ENCODE measurements at places on chromosomes 11 and 22. TPM values are rescaled to one million over a fixed set of nuclear protein-coding genes. Genes with fewer than 3 reads are reported as not detected.
A peak's percentile ranks its signal among the peaks of the same experiment; 100 is the strongest.

- no peak for DNase-seq
Observed at GRCh38 chr11:12180257-12181205, 70.1 kb downstream of the MICAL2 start.

Gene KCNQ1
- total RNA-seq = 39.7 TPM

DNA sequence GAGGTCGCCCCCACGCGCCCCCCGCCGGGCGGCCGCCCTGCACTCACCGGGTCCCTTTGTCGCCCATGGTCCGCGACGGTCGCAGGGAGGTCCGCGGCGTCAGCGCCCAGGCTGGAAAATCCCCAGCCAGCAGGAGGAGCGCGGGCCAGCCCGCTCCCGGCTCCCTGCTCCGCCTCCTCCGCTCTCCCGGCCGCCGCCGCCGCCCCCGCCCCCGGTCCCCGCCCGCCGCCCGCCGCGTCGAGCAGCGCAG lies at the start of gene ARRB1:
ARRB1 (minus strand) TSS at position 121 of the 250 bp plus-strand sequence; CDS start at position 67, 54 bp downstream.
- DNase-seq = no peak

DNA sequence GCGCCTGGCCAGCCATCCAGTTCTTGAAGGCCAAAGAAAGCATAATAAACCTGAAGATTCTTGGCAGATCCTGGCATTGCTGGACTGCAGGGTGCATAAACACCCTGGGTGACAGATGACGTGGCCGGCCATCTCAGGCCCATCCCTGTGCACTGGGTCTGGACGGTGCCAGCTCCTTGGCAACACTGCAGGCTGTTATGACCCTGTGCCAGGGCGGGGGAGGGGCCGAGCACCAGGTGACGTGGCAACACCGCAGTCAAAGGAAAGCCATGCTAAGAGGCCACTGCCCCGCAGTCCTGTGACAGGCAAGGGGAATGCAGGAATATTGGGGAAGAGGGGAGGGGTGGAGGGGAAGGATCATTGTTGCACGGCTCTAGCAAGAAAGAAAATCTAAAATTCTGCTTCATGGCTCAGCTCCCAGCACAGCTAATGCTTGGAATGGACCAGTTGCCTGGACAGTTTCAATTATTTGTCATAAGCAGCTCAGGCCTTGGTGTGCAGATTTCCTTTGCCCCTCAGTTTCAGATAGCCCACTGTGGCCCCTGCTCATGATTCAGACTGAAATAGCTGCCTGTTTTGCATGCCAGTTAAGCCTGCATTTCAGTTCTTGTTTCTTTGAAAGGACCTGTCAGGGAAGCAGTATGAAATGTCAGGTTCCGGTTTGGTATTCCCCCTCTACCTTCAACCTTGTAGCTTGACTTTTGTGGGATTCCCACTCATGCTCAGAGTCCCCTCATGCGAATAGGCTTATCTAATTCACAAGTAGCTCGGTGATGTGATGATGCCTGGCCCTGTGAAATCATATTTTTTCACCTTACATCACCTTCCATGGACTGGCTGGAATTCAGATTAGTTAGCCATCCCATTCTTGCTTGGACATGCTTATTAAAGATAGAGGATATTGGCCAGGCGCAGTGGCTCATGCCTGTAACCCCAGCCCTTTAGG lies 29.7 kb upstream of the DDX6 start:
- DNase-seq = peak; percentile 79

Gene SLC1A2
- total RNA-seq = 6.4 TPM

Gene FOLH1
- 0.46 TPM for total RNA-seq

Gene BTBD18
- not detected for total RNA-seq

Gene TRIM48
- not detected for total RNA-seq

DNA sequence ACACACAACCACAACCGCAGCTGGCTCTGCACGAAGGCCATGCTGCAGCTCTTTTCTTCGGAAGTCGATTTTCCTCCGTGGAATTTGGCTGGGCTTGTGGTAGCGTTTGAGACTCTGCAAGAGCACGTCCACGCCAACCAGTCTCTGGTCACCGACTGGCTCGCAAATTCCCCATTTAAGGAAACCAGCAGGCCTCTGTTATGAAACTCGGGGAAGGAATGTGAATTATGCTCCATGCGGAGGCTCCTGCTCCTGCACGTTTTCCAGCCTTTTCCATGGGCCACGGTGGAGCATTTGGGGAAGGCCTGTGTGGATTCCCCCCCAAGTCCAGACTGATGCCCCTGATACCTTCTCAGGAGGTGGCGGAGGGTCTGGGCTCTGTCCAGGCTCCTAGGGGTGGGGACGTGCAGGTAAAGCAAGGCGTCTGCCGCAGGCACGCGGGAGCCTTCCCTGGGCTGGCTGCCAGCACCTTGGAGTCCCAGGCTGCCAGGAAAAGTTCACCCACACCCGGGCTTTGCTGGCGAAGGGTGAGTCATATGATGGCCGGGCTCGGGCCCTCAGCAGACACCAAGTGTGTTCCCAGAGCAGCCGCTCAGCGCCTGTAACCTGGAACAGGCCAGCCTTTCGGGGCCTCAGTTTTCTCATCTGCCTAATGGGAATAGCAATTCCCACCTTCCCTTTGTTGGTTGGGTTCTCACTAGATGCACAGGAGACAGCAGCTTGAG lies 41.9 kb downstream of the LRP5 start:
- DNase-seq = peak; percentile 76

- no peak for DNase-seq
Observed at GRCh38 chr11:75548595-75549272, 13.3 kb upstream of the SERPINH1 start.

Measured in heart right ventricle (tissue), 16 donors.